SK-N-DZ (cell line): ENCODE measurements at places on chromosomes 12 and 14.

- no peak for DNase-seq
These were observed 38.1 kb upstream of the JDP2 start for GRCh38 chr14:75389679-75390078.

DNA sequence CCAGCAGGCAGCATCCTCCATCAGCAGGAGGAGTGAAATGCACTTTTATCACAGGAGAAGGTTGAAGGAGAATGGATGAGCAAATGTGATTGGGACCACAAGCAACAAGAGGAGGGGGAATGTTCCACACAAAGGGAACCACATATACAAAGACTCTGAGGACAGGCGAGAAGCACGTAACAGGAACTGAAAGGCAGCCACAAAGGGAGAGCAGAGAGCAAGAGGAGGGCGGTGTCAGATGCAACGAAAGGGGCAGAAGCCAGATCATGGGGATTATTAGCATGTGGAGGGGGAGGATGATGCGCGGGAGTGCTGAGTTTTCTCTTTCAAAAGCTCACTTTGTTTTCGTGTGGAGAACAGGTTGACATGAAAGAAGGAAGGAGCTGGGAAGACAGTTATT, 241.1 kb downstream of the SPTSSA start:
- DNase-seq, result no peak

GRCh38 chr12:114776731-114777442, 92.9 kb upstream of the TBX3 start:
- DNase-seq, result no peak

DNA sequence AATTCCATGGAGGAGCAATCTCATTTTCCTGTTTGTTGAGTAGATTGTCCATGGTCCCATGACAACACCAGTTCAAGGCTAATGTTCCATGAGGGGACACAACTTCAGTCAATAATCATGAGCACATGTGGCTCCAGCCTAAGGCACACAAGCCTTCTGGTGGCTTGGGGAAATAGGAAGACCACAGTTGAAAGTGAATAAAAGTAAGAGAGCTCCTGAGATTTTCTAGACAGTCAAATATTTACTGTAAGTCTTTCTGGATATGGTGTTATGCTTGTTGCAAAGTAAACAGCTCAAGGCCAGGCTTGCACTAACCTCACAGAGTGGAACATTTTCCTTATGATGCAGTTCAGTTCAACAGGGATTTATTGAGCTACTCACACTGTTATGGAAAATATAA, 206.9 kb upstream of the SLC38A2 start:
- no peak for DNase-seq

DNA sequence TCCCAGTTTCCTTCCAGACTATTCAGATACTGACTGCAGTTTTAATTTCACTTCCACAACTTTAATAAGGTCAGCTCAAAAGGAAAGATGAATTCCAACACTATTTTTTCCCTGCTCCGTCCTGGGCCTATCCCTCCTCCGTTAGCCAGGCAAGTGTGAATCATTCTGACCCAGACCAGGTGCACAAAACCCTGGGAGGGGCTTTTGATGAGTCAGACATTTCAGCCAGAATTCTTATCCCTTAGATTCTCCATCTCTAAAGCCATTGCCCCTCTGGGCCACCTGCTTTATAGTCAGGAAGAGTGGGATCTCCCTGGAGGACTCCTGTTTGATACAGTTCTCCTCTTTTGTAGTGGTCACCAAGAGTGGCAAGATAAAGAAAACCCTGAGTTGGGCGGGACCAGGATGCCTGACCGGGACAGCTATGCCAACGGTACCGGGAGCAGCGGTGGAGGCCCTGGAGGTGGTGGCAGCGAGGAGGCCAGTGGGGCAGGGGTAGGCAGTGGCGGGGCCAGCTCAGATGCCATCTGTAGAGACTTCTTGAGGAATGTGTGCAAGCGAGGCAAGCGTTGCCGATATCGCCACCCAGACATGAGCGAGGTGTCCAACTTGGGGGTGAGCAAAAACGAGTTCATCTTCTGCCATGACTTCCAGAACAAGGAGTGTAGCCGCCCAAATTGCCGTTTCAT, 2.2 kb downstream of the ZC3H10 start:
- no peak for DNase-seq

- no peak for DNase-seq
These were observed 31.3 kb downstream of the GABARAPL1 start for GRCh38 chr12:10243818-10244520.

- DNase-seq, result peak; percentile 74
These were observed 28.1 kb downstream of the CRADD start for GRCh38 chr12:93705237-93705636.

GRCh38 chr12:80165746-80166145, 66.4 kb downstream of the OTOGL start:
- DNase-seq, result no peak

DNA sequence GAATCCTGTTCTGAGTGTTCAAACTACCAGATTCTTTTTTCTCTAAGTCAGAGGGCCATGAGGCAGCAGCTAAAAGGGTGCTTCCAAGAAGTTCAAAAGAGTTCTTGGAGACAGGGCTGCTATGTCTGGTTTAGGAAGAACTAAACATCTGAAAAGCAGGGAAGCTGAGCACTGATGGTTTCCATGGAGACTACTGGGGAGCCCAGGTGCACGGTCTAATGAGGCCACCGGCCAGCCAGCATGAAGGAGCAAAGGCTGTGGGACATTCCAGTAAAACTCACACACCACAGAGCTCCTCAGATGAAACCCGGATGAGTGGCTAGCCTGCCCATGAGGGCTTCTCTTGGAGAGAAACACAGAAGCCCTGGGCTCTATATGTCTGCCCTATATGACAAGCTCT, 97.3 kb downstream of the KCNK10 start:
- no peak for DNase-seq

DNA sequence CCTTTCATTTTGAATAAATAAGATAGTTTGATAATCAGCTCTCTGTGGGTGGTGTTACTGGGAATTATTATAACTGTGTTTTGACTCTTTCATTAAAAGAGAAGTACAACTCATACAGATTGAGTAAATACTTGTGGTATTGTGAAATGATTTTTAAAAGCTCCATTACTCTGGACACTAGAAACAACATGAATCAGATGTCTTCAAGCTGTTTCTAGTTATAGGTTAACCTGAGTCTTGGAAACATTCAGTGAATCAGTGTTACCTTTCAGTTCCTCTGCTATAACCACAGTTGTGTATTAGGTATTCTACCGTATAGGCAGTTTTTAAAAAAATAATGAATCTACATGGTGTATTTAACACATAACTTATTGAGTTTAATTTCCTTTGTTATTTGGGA, 128.4 kb upstream of the SSTR1 start:
- no peak for DNase-seq

DNA sequence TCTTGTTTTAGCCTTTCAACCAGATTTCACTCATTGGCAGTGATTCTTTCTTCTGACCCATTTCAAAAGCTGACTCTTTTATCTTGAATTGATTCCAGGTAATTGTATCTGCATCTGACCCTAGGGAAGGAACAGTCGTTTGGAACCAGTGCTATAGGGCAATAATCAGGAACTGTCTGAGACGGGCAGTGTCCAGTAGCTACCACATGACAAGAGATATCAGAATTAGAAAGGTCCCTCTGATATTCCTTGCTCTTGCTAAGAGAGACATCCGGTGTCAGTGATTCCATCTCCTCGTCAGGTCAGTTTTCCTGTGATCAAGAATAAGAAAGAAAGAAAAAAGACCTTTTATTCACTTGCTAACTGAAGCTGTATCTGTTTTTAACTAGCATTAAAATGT, 47.8 kb upstream of the PDE3A start:
- no peak for DNase-seq

GRCh38 chr12:131677699-131678098, 33.2 kb upstream of the SFSWAP start:
- no peak for DNase-seq

GRCh38 chr14:96960598-96961116, 163.5 kb downstream of the VRK1 start:
- DNase-seq, result no peak
